ENCODE measurements at places on chromosomes 5 and 9.

DNA sequence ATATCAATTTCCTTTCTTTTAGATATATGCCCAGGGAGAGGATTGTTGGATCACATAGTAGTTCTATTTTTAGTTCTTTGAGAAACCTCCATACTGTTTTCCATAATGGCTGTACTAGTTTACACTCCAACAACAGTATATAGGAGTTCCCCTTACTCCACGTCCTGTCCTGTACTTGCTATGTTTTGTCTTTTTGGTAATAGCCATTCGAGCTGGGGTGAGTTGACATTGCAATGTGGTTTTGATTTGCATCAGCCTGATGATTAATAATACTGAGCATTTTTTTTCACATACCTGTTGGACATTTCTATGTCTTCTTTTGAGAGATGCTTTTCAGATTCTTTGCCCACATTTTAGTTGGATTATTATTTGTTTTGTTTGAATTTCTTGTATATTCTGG lies 445.9 kb downstream of the NTRK2 start:
- H3K27ac ChIP-seq = no peak overlapping the region
- no peaks in the 10 kb centered on the region for H3K36me3 ChIP-seq
- DNase-seq = no peak
- peaks cover 7% of the 10 kb centered on the region for H3K27me3 ChIP-seq
- no peak overlapping the region for H3K4me3 ChIP-seq

DNA sequence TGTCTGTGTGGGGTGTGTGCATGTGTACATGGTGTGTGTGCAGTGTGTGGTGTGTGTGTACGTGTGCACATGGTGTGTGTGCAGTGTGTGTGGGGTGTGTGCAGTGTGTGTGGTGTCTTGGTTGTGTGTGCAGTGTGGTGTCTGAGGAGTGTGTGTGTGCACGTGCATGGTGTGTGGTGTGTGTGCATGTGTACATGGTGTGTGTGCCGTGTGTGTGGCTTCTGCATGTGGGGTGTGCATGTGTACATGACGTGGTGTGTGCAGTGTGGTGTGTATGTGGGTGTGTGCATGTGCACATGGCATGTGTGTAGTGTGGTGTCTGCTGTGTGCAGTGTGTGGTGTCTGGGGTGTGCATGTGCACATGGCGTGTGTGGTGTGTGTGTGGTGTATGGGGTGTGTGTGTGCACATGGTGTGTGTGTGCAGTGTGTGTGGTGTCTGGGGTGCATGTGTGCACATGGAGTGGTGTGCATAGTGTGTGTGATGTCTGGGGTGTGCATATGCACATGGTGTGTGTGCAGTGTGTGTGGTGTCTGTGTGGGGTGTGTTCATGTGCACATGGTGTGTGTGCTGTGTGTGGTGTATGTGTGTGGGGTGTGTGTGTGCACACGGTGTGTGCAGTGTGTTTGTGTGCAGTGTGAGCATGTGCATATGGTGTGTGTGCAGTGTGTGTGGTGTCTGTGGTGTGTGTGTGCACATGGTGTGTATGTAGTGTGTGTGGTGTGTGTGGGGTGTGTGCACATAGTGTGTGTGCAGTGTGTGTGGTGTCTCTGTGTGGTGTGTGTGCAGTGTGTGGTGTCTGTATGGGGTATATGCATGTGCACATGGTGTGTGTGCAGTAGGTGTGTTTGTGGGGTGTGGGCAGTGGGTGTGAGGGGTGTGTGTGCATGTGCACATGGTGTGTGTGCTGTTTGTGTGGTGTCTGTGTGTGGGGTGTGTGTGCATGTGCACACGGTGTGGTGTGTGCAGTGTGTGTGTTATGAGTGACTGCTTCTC lies 40.6 kb upstream of the ZNG1F start:
- H3K4me1 ChIP-seq = no peaks in the 10 kb centered on the region
- DNase-seq = peak; percentile 89
- H3K27ac ChIP-seq = no peak overlapping the region
- no peak overlapping the region for H3K4me3 ChIP-seq
- H3K36me3 ChIP-seq = no peaks in the 10 kb centered on the region
- H3K27me3 ChIP-seq = no peaks in the 10 kb centered on the region

DNA sequence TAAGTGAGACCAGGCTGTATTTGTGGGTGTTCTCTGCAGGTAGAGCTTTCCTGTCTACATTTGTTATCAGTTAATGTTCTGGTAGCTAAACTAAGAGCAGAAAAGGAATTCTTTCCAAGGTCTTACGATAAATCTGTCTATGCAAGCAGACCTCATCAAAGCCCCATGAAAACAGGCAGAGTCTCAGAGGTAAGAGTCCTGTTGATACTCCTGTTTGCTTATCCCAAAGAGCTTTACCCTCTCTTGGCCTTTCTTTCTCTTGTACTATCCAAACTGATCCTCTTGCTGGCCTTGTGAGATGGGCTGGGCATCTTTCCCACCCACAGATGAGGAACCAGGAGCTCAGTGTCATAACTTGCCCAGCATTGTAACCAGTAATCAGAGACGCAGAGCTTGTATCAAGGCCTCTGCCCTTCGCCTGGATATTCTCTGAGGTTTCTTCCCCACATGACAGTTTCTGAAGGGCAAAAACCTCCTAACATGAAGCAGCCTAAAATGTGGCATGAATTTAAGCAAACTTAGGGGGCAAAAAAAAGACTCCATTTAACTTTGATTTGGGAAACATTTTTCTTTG lies 33.5 kb downstream of the PRKACG start:
- H3K27me3 ChIP-seq = peaks cover 12% of the 10 kb centered on the region
- no peak for DNase-seq
- no peaks in the 10 kb centered on the region for H3K36me3 ChIP-seq
- H3K4me1 ChIP-seq = no peaks in the 10 kb centered on the region
- no peak overlapping the region for H3K4me3 ChIP-seq
- H3K27ac ChIP-seq = no peak overlapping the region

GRCh38 chr5:30401479-30402058 lies 791.9 kb upstream of the CDH6 start:
- H3K27ac ChIP-seq = no peak overlapping the region
- H3K27me3 ChIP-seq = no peaks in the 10 kb centered on the region
- DNase-seq = no peak
- H3K4me1 ChIP-seq = peaks cover 30% of the 10 kb centered on the region

- no peaks in the 10 kb centered on the region for H3K4me1 ChIP-seq
- H3K4me3 ChIP-seq = no peak overlapping the region
- H3K27me3 ChIP-seq = no peaks in the 10 kb centered on the region
- no peaks in the 10 kb centered on the region for H3K36me3 ChIP-seq
- no peak overlapping the region for H3K27ac ChIP-seq
These were observed 633.2 kb upstream of the FAM174A start for GRCh38 chr5:99901972-99902371.

- no peaks in the 10 kb centered on the region for H3K27me3 ChIP-seq
- H3K36me3 ChIP-seq = peaks cover 17% of the 10 kb centered on the region
- DNase-seq = no peak
- H3K4me3 ChIP-seq = no peak overlapping the region
- H3K4me1 ChIP-seq = no peaks in the 10 kb centered on the region
These were observed 145.6 kb downstream of the CNTLN start for GRCh38 chr9:17280350-17281012.

DNA sequence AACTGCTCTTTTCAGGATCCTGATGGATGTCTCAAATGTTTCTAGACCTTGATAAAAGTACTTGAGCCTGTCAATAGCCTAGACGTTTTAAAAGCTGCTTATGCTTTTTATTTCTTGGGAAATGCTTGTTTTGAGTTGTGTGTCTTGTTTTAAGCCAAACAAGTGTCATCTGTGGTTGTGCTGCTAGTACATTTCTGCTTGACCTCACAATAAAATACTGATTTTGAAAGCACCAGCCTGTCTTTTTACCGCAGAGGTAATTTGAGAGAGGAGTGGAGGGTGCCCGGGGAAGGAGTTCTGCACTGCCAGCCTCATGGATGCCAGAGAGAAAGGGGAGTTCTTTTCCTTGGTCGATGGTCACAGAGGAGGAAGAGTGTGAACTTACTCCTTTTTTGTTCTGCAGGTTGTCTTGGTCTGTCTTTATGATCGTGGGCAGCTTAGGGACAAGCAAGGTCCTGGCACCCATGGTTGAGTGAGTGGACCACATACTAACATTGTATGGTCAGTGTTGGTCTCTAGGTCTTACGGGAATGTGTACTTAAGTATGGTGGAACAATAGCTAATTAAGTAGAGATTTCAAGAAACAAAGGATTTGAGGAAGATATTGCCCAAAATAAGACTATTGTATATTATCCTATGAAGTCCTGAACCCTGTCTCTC lies 61.0 kb downstream of the TRIO start:
- H3K4me1 ChIP-seq = peaks cover 77% of the 10 kb centered on the region
- peak overlapping the region; percentile 93 for H3K27ac ChIP-seq
- H3K27me3 ChIP-seq = no peaks in the 10 kb centered on the region
- no peak for DNase-seq
- no peaks in the 10 kb centered on the region for H3K36me3 ChIP-seq

DNA sequence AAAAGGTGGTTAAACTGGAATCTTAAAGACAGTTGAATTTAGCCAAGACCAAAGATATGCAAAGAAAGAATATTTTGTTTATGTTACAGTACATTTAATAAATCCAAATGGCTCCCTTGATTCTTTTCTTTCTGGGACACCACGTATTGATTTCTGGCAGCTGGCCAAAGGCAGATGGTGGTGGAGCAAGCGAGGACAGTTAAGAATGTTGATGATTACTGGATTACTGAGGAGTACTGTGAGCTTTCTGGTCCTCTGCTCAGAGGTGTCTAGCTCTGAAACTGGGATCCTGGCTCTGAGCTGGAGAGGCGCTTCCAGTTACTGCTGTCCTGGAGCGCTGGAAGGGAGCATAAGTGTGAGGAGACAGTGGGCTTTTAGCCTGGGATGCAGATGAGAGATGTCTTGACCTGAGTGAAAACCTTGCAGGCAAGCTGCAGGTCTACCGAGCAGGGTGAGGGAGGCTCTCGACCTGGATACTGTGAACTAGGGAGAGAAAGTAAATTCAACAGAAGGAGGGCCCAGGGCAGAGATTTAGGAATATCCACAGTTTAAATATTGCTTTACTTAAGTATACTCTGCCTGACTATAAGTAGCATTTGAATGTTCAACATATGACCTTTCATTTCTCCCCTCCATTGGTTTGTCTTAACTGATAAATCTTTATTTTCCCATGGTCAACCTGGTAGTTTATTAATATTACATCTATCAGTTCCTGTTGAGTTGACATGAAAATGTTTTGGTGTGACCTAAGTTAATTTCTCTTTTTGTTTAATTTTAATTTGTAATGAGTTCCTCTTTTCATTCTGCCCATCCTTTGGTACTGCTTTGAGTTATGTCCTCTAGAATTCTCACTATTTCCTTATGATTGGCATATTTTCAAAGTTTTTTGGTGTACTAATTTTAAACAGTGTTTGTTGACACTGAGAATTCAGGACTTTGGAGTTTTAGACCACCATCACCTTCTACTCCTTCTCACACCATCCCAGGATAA lies 3.7 kb downstream of the SYK start:
- peaks cover 76% of the 10 kb centered on the region for H3K27me3 ChIP-seq
- DNase-seq = no peak
- H3K27ac ChIP-seq = no peak overlapping the region
- peaks cover 4% of the 10 kb centered on the region for H3K36me3 ChIP-seq

- no peak overlapping the region for H3K27ac ChIP-seq
- H3K4me1 ChIP-seq = peaks cover 6% of the 10 kb centered on the region
- no peak for DNase-seq
- H3K4me3 ChIP-seq = no peak overlapping the region
- H3K36me3 ChIP-seq = peaks cover 3% of the 10 kb centered on the region
- H3K27me3 ChIP-seq = peaks cover 27% of the 10 kb centered on the region
These were observed 308.9 kb downstream of the TLE4 start for GRCh38 chr9:79880626-79881025.

- H3K27ac ChIP-seq = peak overlapping the region; percentile 98
- peaks cover 6% of the 10 kb centered on the region for H3K36me3 ChIP-seq
- no peaks in the 10 kb centered on the region for H3K27me3 ChIP-seq
These were observed 1.3 kb upstream of the NIPBL start for GRCh38 chr5:36875051-36875789.

GRCh38 chr5:155605920-155606319 lies 592.4 kb downstream of the KIF4B start:
- H3K4me3 ChIP-seq = no peak overlapping the region
- no peak for DNase-seq
- no peaks in the 10 kb centered on the region for H3K27me3 ChIP-seq
- H3K4me1 ChIP-seq = no peaks in the 10 kb centered on the region
- no peaks in the 10 kb centered on the region for H3K36me3 ChIP-seq

DNA sequence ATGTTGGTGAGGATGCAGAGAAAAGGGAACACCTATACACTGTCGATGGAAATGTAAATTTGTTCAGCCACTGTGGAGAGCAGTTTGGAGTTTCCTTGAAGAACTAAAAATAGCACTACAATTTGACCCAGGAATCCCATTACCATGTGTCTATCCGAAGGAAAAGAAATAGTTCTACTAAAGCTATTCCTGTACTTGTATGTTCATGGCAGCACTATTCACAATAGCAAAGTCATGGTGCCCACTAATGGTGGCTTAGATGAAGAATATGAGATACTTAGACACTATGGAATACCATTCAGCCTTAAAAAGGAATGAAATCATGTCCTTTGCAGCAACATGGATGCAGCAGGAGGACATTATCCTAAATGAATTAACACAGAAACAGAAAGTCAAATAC lies 50.2 kb upstream of the CAST start:
- peaks cover 2% of the 10 kb centered on the region for H3K27me3 ChIP-seq
- no peaks in the 10 kb centered on the region for H3K36me3 ChIP-seq
- peaks cover 10% of the 10 kb centered on the region for H3K4me1 ChIP-seq
- no peak for DNase-seq

GRCh38 chr5:73158313-73158712 lies 14.7 kb upstream of the TMEM174 start:
- H3K4me3 ChIP-seq = no peak overlapping the region
- no peak for DNase-seq
- H3K36me3 ChIP-seq = no peaks in the 10 kb centered on the region
- peaks cover 38% of the 10 kb centered on the region for H3K4me1 ChIP-seq
- H3K27ac ChIP-seq = no peak overlapping the region

GRCh38 chr5:33891788-33892619 lies at the start of gene ADAMTS12:
Gene ADAMTS12, minus strand, starts transcription at chr5:33891990. Its CDS starts 134 bp downstream, at chr5:33891856.
- no peaks in the 10 kb centered on the region for H3K27me3 ChIP-seq
- no peaks in the 10 kb centered on the region for H3K36me3 ChIP-seq
- H3K4me1 ChIP-seq = peaks cover 52% of the 10 kb centered on the region
- peak; percentile 86 for DNase-seq

DNA sequence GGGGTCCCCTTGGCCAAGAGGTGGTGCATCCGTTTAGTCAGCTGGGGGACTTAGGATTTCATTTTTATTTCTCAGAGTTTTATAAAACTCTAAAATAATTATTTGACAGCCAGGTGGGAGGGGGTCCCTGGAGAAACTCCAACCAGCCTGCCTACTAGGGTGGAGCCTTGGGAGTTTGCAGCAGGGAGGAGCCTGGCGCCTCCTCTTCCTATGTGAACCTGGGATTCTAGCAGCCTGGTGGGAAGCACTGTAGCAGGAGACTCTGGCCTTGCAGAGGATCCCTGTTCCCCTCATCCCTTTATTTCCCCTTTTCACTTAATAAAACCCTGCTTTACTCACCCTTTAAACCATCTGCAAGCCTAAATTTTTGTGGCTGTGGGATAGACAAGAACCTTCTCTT lies 50.8 kb downstream of the FXN start:
- H3K27me3 ChIP-seq = no peaks in the 10 kb centered on the region
- H3K27ac ChIP-seq = no peak overlapping the region
- DNase-seq = no peak
- no peak overlapping the region for H3K4me3 ChIP-seq
- peaks cover 21% of the 10 kb centered on the region for H3K4me1 ChIP-seq

- H3K4me1 ChIP-seq = peaks cover 14% of the 10 kb centered on the region
- H3K27ac ChIP-seq = no peak overlapping the region
- no peaks in the 10 kb centered on the region for H3K27me3 ChIP-seq
- DNase-seq = no peak
- no peak overlapping the region for H3K4me3 ChIP-seq
- no peaks in the 10 kb centered on the region for H3K36me3 ChIP-seq
These were observed 22.4 kb upstream of the TNFAIP8 start for GRCh38 chr5:119333421-119333851.
